ENCODE measurements at places on chromosomes 5 and 9.

DNA sequence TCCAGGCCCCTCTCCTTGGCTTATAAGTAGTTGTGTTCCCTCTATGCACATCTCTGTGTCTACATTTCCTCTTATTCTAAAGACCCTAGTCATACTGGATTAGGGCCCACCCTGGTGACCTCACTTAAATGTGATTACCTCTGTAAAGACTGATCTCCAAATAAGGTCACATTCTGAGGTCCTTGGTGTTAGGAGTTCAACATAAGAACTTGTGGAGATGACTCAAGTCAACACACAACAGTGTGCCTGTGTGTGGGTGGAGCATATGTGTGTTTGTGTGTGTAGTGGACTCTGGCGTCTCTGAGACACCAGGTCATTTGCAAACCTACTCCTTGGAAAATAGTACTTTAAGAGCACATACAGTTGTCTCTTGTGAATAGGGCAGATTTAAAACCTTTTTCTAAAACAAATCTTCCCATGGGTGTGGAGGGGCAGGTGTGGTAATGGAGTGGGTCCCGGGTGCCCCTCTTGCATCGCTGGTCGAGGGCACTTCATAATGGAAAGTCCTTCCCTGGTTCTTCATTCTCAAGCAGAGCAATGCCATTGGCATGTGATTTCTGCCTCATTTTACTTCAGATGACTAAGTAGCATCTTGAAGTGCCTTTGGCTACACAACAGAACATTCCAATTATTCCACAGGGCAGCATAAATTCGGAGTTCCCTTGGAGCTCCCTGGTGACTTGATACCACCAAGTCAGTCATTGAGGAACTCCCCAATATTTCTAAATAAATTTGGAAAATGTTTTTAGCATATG lies 84.4 kb downstream of the C9orf152 start:
- DNase-seq: no peak

- DNase-seq: no peak
Measured at GRCh38 chr5:131386779-131387178, 122.9 kb downstream of the CDC42SE2 start.

DNA sequence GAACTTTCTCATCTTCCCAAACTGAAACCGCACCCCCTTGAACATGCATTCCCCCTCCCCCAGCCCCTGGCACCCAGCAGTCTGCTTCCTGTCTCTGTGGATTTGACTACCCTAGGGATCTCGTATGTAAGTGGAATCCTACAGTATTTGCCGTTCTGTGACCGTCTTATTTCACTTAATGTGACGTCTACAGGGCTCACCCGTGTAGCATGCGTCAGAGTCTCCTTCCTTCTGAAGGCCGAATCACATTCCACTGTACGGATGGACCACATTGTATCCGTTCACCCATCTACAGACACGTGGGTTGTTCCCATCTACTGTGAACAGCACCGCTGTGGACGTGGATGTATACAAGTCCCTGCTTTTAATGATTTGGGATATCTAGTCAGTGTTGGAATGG lies 4.5 kb downstream of the PRRX2 start:
- DNase-seq: no peak

DNA sequence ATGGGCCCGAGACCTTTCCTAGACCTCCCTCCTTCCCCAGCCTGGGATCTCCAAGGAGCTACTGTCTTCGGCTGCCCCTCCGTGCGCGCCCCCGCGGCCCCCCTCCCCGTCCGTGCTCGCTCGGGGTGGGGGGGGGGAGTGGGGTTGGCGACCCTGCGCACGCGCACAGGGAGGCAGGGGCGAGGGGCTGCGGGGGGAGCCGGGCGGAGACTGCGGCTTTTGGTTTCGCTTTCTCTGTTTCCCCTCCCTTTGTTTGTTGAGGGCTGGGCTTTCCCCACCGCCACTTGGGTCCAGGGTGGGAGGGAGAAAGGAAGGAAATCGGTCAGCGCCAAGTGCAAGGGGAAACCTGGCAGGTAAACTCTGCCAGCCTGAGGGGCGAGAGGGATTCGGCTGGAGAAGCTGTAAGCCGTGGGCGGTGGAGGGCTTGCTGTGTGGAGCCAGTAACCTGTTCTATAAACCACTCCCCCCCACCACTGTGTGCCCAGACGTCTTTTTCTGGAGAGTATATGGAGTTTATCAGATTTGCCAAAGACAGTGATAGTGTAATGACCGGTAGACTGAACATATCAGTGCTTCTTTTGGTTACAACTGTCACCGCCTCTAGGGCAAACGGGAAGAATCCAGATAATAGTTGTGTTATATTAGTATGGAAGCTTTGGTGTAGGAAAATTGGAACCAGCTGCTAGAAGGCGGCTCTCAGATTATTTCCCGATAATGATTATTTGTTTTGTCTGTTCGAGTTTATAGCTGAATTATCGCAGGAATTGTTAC lies 684 bp downstream of the DNAJA1 start:
- peak; percentile 47 for DNase-seq

- DNase-seq: no peak
Measured at GRCh38 chr9:136694163-136694871, 7.1 kb upstream of the AGPAT2 start.

- no peak for DNase-seq
Measured at GRCh38 chr9:116467740-116468351, 219.3 kb upstream of the TRIM32 start.

DNA sequence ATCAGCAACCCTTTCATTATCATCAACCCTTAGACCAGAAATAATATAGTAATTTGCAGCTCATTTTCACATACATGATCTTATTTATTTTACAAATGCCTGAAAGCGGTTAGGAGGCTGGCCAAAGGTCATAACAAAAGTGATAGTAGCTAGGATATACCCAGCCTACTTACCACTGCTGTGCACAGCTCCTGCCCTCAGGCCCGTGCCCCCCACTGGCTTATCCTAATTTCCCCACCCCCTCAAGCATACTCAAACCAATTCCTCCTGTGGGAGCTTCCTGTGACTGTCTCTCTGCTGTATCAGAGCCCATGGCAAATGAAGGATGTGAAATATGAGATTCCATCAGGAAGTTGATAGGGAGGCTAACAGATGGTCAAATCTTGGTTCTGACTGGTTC lies 14.8 kb downstream of the FAM219A start:
- DNase-seq: no peak

- no peak for DNase-seq
Measured at GRCh38 chr5:55509796-55510522, 24.8 kb downstream of the PLPP1 start.

DNA sequence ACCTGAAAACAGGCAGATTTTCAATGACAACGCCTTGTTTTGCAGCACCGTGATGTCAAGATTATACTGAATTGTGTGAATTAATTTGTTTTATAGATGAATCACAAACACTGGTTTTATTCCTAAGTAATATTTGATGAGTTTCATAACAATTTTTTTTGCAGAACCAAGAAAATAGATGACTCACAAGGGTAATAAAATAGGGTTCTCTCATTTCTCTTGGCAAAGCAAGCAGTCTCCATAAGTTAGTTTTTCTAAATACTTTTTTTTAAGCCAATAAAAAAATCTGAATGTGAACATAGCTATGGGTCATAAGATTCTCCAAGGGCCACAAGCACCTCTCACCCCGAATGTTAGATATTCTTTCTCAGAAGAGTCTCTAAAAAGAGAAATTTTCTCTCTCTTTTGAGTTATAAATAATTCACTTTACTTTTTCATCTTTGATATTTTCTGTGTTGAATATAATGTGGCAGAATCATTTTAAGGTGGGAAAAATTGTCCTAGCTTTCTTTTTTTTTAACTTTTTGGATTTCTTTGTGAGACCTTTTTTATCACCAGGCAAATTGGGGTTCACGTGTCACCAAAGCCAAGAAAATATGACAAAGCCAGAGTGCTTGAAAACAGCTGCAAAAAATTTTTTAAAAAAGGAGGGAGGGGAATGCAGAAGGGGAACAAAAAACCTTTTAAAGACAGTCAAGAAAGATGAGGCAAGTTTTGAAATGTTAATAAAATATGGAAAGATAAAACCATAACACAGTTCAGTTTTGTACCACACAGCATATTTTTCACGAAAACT lies 174.6 kb upstream of the DAPK1 start:
- DNase-seq: no peak

DNA sequence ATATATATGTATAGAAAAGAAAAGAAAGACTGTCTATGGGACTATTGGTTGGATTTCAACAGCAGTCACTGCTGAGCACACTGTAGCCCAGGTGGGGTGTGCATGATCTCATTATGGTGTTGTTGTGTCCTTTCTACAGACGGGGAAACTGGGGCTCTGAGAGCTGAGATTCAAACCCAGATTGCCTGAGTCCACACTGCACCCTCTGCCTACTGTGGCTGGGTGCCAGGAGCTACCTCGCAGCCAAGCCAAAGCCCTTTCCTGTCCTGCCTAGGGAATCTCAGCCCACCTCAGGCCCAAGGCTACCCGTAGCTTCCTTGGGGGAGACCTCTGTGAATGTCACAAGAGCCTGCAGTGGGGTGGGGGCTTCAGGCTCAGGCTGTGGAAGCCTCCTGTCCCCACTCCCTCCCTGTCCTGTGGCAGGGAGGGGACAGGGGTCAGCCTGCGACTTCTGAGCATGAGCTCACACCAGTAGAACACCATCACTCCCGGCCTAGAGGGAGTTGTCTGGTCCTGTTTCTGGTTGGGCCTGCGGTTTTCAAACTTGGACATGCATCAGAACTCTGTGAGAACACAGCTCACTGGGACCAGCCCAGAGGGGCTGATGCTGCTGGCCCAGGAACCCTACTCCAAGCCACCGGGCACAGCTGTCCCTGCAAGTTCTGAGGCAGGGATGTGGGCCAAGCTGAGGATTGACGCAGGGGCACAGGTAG lies 7.9 kb upstream of the NINJ1 start:
- DNase-seq: no peak

DNA sequence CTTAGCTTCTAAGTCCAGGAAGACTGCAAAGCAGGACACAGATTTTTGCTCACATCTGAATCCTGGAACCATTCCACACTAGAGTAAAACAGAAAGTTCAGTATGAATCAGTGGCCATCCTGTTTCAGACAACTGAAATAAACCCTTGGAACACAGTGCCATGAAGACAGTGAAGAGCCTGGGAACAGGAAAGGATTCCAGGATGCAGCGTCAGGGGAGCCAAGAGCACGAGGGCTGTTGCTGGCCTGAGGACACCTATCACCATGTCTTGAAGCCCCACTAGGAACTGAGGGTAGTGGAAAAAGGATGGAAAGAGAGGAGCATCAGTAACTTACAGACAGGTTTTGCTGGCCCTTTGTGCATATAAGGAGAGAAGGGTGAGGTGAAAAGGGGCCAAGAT lies 115.3 kb upstream of the FSTL4 start:
- no peak for DNase-seq

DNA sequence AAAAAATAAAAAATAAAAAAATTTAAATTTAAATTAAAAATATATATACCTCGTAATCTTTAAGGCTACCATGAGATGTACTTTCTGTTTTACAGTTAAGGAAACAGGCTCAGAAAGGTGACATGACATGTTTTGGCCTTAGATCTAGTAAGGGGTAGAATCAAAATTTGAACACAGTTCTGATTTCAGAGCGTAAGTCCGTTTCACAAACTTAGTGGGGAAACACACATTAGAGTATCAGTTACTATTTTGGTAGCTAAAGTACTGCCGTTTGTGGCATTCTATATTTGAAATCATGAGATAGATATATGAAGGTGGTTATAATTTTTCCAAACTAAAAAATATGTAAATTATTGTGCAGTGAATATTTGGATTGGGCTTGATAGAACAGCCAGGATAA lies 186.2 kb downstream of the DENND1A start:
- no peak for DNase-seq

DNA sequence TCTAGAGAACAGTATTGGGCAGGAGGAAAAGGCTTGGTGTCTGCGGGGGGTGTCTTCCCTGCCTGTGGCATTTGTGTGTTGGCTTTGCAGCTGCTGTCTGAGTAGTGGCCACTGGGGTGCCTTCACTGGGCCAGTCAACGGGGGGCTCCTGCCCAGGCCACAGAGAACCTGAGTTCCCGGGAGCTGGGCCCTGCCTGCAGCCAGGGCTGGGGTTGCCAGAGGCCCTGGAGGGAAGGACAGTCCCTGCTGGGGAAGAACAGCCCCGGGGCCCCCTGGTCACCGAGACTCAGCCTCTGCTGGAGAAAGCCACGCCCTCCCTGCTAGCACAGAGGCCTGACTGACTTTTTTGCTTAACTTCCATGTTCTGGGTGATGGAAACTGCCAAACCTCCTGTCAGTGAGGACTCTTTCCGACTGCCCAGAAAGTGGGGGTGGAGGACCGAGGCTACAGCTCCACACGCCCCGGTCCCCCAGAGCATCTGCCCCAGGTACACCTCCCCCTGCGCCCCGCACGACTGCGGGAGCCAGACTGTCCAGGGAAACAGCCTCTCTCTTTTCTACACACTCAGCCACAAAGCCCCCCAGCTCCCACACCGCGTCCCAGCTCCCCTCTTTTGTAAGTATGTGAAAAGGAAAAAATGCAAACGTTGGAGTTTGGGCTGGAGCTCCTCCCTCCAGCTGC lies 133.4 kb downstream of the DAB2IP start:
- no peak for DNase-seq

DNA sequence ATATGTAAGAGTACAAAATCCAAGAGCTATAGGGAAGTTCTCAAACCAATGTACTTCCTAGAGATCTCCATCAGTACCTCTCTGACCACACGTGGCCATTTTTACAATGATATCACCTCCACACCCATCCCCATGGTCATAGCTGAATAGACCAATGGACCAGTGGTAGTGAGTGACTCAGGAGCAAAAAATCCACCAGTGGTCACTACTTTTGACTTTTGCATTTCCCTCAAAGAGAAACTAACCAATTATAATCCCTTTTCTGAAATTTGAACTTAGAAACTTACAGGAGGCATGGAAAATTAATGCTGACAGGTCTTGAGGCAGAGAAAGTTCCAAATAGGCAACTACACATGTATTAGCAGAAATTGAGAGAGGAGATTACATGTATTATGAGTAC lies 238.4 kb downstream of the TRPM3 start:
- no peak for DNase-seq

- no peak for DNase-seq
Measured at GRCh38 chr5:75524071-75524470, 12.4 kb downstream of the POLK start.

GRCh38 chr5:110105692-110106091 lies 416.0 kb downstream of the MAN2A1 start:
- no peak for DNase-seq

DNA sequence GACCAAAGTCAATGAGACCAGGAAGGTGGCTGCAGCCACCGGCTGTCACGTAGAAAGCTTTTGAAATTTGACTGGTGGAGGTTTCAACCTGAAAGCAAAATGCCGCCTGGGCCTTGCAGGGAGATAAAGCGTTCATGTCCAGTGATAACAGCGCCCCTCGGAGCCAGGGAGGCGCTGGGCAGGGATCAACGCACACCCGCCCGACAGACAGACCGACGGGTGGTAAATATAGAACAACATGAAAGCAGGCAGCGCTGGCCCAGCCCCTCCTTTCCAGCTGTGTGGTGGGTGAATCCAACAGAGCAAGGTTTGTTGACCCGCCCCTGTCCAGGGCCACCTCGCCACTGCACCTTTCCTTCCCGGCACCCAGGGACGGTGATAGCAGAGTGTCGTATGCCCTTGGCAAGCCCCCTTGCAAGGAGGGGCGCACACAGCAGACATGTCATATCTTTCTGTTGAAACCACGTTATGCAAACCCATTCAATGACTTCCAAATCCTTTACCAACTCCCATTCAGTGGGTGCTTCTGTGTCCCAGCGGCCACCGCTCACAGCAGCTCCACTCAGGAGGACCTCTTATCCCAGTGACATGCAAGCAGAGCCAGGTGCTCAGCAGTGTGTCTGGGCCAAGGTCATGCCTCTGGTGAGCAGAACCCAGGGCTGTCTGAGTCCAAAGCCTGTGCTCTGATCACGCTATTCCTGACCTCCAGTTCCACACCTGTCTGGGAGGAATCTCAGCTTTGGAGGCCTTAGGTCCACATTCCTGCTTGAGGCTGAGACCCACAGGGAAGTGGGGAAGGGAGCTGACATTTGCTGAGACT lies 38.7 kb downstream of the NKX2-5 start:
- no peak for DNase-seq

- no peak for DNase-seq
Measured at GRCh38 chr9:86531273-86531970, 177.2 kb upstream of the TUT7 start.
